ENCODE measurements at places on chromosomes 6 and 20. TPM values are rescaled to one million over a fixed set of nuclear protein-coding genes. Genes with fewer than 3 reads are reported as not detected.

DNA sequence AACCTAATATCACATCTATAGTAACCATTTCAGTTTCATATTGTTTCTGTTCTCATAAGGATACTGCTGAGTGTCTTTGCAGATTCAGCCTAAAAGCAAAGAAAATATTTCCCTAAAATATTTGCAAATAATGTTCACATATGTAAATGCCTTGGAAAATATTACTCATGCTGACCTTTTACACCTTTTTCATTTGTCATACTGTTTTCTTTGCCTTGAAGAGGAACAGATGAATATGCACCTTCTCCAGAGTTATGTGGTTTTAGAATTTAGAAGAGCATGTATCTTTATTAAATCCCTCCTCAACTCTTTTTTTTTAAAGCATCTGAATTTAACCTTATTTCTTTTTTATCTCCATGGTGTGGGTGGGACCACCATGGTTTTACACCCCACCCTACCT is 32.5 kb downstream of the NDUFAF5 start:
- DNase-seq = peak; percentile 44

- DNase-seq = peak; percentile 19
Measured at GRCh38 chr20:45592574-45593189, 13.6 kb upstream of the WFDC8 start.

- DNase-seq = peak; percentile 96
Measured at GRCh38 chr6:158648682-158649131, 1.1 kb upstream of the SYTL3 start.

DNA sequence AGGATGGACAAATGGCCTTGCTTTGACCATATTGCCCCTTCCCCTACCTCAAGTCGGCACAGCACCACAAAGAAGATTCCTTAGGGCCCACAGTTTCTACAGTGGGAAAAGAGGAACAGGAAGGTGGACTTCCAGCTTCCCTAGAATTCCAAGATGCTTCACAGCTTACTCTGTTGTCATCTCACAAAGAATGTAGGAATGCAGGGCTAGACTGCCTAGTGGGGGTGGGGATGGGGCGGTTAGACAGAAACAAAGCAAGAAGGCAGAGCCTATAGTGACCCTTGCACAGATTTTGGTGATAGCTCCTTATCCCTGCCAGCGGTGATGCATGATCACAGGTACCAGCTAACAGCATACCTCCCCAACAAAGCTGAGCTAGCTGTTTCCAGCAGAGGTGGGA is 607.6 kb upstream of the MAN1A1 start:
- no peak for DNase-seq

DNA sequence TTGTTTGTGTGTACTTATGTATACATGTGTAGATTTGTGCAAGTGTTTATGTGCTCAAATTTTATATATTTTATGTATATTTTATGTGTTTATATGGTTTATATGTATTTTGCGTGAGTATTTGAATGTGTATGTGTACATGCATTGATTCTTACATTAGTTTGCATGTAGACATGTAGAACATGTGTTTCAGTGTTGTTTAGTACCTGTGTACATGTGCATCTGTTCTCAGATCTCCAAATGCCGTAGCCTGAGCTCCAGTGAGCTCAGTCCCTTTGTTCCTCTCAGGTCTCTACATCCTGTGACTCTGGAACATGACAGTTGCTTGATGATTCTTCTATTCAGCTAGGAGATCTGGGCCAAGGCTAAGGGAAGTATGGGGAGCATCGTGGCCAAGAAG is 4.5 kb upstream of the DEFB119 start:
- no peak for DNase-seq

DNA sequence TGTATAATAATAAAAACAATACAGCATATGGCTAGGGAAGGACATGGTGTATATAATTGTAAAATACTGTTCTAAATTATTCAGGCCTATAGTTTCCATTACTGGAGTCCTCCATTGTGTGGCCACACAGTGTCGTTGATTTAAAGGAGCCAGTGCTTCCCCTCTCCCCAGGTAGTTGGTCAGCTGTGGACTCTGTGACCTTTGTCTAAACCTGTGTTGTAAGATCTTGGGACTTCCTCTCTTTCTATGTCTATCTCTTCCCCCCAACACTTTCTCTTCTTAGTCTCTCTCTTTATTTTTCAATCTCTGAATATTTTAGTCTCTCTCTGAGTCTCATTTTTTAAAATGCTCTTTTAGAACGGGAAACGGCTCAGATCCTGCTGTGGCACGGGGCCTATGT is 35.6 kb downstream of the BRPF3 start:
- DNase-seq = no peak

DNA sequence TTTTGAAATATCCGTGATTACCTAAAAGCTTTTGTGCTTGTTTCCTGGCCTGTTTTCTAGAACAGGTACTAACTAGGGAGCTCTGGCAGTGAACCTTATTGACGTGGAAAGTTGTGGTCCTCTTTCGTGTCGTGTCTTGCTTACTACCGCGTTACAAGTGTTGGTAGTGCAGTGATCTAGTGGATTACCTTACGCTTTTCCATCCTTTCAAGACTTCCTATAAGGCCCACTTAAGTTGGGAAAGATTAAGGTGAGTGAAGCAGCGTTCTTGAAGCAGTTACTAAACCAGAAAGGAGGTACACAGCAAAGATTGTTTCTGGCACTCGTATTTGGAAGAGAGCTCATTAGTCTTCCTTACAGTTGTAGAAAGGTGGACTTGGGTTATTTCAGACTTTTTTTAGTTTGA is 1.9 kb downstream of the PNRC1 start:
- peak; percentile 45 for DNase-seq

DNA sequence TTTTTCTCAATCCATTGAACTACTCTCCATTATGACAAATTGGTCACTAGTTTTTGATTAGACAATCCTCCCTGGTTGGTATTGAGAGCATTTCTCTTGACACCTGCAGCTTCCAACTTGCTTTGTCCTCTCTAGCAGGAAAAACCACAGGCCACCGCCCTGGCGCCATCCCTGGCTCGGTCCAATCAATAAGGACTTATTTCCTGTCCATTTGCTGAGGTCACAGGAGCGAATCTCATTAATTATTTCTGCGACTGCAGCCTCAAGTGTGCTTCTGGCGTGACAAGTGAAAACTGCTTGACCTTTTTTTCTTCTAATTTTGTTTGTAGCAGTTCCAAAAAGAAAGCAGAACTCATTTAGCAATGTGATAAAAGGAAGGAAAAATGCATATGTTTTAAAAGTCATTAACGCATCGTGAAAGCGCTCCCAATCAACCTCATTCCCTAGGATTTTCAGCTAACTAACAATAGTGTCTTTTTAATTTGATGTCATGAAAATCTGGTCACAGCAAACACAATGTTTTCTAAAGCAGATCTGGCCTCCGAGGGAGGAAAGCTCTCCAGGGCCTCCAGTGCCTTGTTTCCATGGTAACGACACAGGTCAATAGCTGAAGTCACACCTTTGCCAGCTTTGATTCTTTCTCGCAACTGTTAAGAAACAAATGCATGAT is 39.0 kb upstream of the BEND3 start:
- peak; percentile 24 for DNase-seq

DNA sequence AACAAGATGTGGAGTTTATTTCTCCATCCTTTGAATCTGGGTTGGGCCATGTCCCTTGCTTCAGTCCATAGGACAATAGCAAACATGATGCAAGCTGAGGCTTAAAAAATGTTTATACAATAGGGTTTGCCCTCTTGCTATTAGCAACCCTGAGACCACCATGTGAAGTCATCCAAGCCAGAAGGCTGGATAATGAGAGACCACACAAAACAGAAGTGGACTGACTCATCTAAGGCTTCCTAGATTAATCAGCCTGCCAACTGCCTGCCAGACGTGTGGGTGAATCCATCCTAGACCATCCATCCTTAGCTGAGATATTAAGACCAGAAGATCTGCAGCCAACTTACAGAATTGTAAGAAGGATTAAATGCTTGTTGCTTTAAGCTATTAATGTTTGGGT is 38.1 kb upstream of the ISM1 start:
- no peak for DNase-seq

- no peak for DNase-seq
Measured at GRCh38 chr6:154140743-154141142, 101.7 kb downstream of the OPRM1 start.

- DNase-seq = no peak
Measured at GRCh38 chr20:49260218-49260617, 17.6 kb downstream of the ZNFX1 start.

KCNQ5 gene
- total RNA-seq = 4.9 TPM

GRM1 gene
- total RNA-seq = 0.17 TPM

HMGCLL1 gene
- 0.51 TPM for total RNA-seq

TSPO2 gene
- not detected for total RNA-seq

SCGN gene
- total RNA-seq = not detected

BPIFB4 gene
- not detected for total RNA-seq

POM121L2 gene
- total RNA-seq = not detected

SOBP gene
- total RNA-seq = 6.3 TPM

LY6G6C gene
- total RNA-seq = not detected
